Activated CD8-positive, alpha-beta memory T cell treated with anti-CD3 and anti-CD28 coated beads for 1 hour (primary cell): ENCODE measurements at places on chromosomes 5 and 9.

- DNase-seq, result no peak
Observed at GRCh38 chr9:91856419-91856818, 93.6 kb downstream of the ROR2 start.

GRCh38 chr5:54524704-54525103 is 7.1 kb downstream of the SNX18 start:
- no peak for DNase-seq

- peak; percentile 61 for DNase-seq
Observed at GRCh38 chr5:180328296-180329137, 24.6 kb downstream of the GFPT2 start.

- no peak for DNase-seq
Observed at GRCh38 chr9:99811598-99812383, 9.9 kb upstream of the NR4A3 start.

GRCh38 chr9:36874921-36875320 is 159.1 kb downstream of the PAX5 start:
- no peak for DNase-seq

DNA sequence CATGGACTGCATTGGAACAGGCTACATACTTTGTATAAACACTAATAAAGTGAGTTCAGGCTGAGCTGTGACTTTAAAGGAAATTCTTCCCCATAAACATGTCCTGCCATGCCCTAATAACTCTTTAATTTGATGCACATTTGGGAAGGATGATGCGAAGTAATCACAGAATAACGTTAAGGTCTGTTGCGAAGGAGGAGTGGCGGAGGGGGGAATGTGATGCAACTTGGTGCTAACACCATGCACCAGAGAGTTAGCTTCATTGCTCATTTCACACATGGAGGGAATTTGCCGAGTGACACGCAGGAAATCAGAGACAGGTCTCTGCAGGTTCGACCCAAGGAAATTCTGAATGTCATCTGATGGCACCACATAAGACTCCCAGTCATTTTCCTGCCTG is 32.9 kb downstream of the SLIT3 start:
- no peak for DNase-seq
